CD8-positive, alpha-beta memory T cell (primary cell): ENCODE measurements at places on chromosomes 16 and 17. TPM values are rescaled to one million over a fixed set of nuclear protein-coding genes. Genes with fewer than 3 reads are reported as not detected.

The CDT1 gene
- total RNA-seq, result 106 TPM

The NHLRC4 gene
- total RNA-seq, result 0.59 TPM

The NPIPA3 gene
- 1.8 TPM for total RNA-seq

The NTN3 gene
- not detected for total RNA-seq

The SCIMP gene
- total RNA-seq, result 0.22 TPM

The TPSG1 gene
- total RNA-seq, result not detected

The NPIPB13 gene
- total RNA-seq, result 12.0 TPM

The CCL7 gene
- not detected for total RNA-seq

DNA sequence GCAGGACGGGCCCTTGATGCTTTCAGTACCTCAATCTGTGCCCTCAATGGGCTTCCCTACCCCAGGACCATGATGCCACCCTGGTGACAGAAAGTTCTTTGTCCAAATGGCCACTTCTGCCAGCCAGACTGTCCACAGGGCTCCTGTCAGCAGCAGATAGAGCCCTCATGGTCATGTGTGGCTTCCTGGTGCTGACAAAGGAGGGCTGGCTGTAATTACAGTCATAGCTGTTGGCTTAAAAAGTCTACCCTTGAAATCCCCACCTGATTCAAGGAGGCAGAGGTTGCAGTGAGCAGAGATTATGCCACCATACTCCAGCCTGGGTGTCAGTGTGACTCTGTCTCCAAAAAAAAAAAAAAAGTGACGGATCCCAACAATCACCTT is 3.3 kb downstream of the TRPV2 start:
- no peak for DNase-seq
- peak overlapping the region; percentile 27 for H3K4me3 ChIP-seq
- H3K27ac ChIP-seq, result peak overlapping the region; percentile 5

DNA sequence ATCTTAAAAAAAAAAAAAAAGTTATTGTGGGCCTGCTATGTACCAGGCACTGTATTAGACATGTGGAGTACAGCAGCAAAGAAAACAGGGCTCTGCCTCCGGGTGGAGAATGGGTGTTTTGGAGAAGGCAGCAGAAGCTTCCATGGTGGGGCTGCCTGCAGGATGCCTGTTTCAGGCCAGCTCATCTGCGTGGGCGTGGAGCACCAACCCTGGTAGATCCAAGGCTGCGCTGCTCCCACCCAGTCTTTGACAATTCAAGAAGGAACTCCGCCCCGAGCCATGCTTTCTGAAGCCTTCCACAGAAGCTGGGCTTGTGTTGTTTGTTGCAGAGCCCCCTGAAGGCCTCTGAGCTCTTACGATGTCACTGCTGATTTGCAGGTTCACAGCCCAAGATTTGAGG is 23.2 kb upstream of the CACNG1 start:
- no peaks in the 10 kb centered on the region for H3K27me3 ChIP-seq
- no peak overlapping the region for H3K27ac ChIP-seq
- no peak overlapping the region for H3K4me3 ChIP-seq
- DNase-seq, result no peak
- no peaks in the 10 kb centered on the region for H3K36me3 ChIP-seq
- no peaks in the 10 kb centered on the region for H3K4me1 ChIP-seq

DNA sequence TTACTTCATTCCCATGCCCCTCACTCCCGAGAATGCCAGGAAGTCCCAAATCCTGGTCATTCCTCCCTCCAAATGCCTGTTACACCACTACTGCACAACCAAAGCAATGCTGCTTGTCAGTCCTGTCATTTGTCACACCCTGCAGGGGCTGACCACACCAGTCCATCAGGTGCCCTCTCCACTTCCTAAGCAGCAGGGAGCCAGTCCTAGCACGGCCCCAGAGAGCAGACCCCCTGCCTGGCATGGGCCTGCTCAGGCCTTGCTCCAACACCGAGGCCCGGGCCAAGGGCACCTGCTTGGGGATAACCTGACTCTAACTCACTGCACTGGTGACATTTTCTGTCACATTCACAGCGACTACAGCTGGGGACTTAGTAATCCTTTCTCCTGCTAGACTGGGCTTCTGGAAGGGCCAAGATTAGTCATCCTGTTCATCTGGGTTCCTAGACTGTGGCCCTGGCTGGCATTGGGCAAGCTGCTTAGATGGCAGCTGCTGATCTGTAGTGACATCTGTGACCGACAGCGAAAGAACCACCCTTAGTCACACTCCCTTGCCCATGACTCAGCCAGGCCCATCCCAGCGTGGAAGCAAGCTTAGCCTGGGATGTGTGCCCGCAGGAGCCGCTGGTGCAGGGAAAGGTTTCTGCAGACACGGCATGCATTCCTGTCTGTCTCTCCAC is 5.4 kb downstream of the ALYREF start:
- H3K27me3 ChIP-seq, result no peaks in the 10 kb centered on the region
- H3K4me1 ChIP-seq, result peaks cover 17% of the 10 kb centered on the region
- H3K4me3 ChIP-seq, result no peak overlapping the region

- no peaks in the 10 kb centered on the region for H3K4me1 ChIP-seq
- H3K27me3 ChIP-seq, result no peaks in the 10 kb centered on the region
- H3K4me3 ChIP-seq, result no peak overlapping the region
- no peak for DNase-seq
- H3K36me3 ChIP-seq, result no peaks in the 10 kb centered on the region
Observed at GRCh38 chr17:47959825-47960655, 2.4 kb upstream of the PRR15L start.

DNA sequence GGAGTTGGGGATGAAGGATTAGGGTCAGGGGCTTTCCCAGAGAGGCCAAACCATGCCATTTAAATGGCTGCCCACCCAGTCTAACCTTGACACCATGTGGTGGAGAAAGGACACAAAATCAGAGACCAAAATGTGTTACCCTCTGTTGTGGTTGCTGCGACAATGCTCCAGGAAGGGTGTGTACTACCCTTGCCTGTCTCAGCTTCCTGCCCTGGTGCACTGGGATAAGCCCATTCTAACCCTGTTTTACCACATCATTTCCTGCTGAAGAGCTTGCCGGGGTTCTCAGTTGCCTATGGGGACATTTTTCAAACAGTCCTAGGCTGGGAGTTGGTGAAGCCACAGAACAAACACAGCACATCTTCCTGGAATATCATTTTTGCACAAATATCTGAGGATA is 4.9 kb downstream of the OR4D1 start:
- peak overlapping the region; percentile 6 for H3K4me3 ChIP-seq
- peaks cover 57% of the 10 kb centered on the region for H3K4me1 ChIP-seq
- peak overlapping the region; percentile 38 for H3K27ac ChIP-seq
- no peaks in the 10 kb centered on the region for H3K27me3 ChIP-seq
- peak; percentile 79 for DNase-seq
- no peaks in the 10 kb centered on the region for H3K36me3 ChIP-seq

GRCh38 chr16:20987049-20987448 is 86.5 kb downstream of the LYRM1 start:
- H3K36me3 ChIP-seq, result no peaks in the 10 kb centered on the region
- H3K27ac ChIP-seq, result no peak overlapping the region
- no peaks in the 10 kb centered on the region for H3K27me3 ChIP-seq
- H3K4me3 ChIP-seq, result no peak overlapping the region

DNA sequence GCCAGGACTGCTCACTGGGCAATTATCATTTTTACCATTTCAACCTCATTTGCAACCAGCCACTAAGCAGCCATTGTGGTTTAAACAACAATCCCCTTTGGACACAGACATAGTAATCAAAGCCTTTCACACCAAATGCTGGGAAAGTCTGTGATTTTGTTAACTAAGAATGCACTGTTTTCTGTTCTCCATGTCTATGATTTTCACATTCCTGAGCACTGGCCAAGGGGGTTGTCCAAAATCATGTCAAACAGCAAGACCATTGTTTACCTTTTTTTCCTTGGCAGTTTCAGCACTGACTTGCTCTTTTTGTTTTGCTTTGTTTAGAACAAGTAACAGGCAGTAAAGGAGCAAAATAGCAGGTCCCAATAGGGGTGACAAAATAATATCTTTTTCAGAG is 106.3 kb upstream of the SIAH1 start:
- H3K36me3 ChIP-seq, result no peaks in the 10 kb centered on the region
- no peak overlapping the region for H3K4me3 ChIP-seq
- H3K4me1 ChIP-seq, result no peaks in the 10 kb centered on the region
- DNase-seq, result no peak
- H3K27ac ChIP-seq, result no peak overlapping the region

DNA sequence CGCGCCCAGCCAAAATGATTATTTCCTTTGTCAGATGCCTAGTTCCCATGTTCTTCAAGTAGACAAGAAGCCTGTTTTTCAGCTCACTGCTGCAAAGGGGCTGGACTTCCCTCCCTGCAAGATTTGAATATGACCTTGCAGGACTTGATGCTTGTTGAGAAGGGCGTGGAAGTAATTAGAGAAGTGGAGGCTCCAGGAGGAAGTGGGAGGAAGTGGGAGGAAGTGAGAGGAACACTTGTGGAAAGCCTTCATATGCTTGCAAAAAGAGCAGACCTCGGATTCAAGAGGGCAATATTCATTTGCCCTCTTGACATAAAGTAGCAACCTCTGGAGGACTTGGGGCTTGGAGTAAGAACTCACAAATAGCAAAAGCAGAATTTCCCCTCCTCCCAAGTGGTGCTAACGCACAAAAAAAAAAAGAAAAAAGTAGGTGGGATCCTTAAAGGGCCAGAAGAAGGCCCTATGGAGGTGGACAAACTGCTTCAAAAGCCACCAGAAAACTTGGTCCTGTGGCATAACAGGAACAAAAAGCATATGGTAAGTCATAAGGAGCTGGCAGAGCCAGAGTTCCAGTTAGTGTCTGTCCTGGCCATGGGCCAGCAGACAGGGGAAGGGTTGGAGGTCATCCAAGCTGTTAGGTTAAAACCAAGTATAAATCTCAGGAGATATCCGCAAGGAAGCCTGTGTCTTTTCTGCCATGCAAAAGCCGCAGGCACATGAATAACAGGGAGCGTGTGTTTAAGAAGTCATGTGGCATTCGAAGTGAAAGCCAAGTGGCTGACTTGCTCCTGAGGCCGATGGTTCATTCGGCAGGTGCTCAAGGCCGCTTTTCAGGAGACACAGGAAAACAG is 20.6 kb upstream of the PRKAR1A start:
- H3K4me3 ChIP-seq, result no peak overlapping the region
- H3K27ac ChIP-seq, result no peak overlapping the region
- no peaks in the 10 kb centered on the region for H3K27me3 ChIP-seq
- no peaks in the 10 kb centered on the region for H3K36me3 ChIP-seq

DNA sequence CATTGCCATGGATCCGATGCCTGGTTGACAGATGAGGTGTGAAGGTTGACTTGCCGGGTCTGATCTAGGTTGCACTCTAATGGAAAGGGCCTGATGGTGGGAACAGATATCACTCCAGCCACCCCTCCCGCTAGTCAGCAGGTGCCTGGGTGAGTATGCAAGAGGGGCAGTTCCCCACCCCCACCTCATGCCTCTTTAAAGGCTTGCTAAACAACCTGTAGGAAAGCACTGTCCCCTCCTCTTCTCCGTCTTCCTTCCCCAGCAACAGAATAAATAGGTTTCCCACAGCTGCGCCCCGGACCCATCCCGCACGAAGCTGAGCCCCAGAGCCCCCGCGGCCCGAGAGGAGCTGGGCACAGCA is 746 bp upstream of the TMEM132E start:
- peaks cover 35% of the 10 kb centered on the region for H3K27me3 ChIP-seq
- peaks cover 6% of the 10 kb centered on the region for H3K4me1 ChIP-seq
- no peaks in the 10 kb centered on the region for H3K36me3 ChIP-seq
- no peak overlapping the region for H3K4me3 ChIP-seq
- DNase-seq, result no peak
- no peak overlapping the region for H3K27ac ChIP-seq

- peaks cover 31% of the 10 kb centered on the region for H3K4me1 ChIP-seq
- no peak overlapping the region for H3K4me3 ChIP-seq
- peaks cover 14% of the 10 kb centered on the region for H3K36me3 ChIP-seq
- DNase-seq, result no peak
- no peaks in the 10 kb centered on the region for H3K27me3 ChIP-seq
- H3K27ac ChIP-seq, result no peak overlapping the region
Observed at GRCh38 chr17:65018610-65019316, 37.8 kb downstream of the GNA13 start.

DNA sequence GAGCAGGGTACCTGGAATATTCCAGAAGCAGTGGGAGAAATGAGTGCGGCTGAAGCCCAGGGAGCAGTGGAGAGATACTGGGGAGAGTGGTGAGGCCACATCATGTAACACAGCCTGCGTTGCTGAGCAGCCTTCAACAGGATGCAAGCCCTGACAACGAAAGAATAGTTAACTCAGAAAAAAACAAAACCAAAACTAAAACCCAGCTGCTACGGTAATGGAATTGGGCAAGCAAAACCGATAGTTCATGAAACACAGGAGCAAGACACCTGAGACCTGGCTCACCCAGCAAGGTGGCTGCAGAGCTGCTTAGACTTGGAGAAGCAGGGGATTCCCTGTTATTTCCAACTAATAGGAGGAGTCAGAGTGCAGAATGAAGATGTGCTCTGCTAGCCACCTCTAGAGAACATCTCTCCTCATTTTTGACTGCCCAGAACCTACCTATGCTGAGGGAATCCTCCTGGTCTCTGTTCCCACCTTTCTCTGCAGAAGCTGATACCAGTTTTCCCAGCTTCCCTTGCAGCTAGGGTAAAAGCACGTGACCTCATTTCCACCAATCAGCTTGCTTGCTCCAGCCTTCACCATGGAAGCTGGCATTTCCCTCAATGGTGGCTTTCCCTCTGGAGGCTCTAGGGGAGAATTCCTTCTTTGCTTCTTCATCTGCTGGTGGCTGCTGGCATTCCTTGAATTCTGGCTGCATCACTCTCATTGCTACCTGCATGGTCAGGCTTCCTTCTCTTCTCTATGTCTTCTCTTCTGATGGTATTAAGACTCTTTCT is 59.4 kb upstream of the XYLT1 start:
- peak; percentile 1 for DNase-seq
- peak overlapping the region; percentile 47 for H3K4me3 ChIP-seq
- H3K27ac ChIP-seq, result no peak overlapping the region
- H3K36me3 ChIP-seq, result no peaks in the 10 kb centered on the region
- no peaks in the 10 kb centered on the region for H3K27me3 ChIP-seq

- no peaks in the 10 kb centered on the region for H3K36me3 ChIP-seq
- no peak for DNase-seq
- H3K4me1 ChIP-seq, result no peaks in the 10 kb centered on the region
- H3K27ac ChIP-seq, result no peak overlapping the region
- H3K4me3 ChIP-seq, result no peak overlapping the region
Observed at GRCh38 chr16:14024283-14024682, 46.8 kb upstream of the MRTFB start.

DNA sequence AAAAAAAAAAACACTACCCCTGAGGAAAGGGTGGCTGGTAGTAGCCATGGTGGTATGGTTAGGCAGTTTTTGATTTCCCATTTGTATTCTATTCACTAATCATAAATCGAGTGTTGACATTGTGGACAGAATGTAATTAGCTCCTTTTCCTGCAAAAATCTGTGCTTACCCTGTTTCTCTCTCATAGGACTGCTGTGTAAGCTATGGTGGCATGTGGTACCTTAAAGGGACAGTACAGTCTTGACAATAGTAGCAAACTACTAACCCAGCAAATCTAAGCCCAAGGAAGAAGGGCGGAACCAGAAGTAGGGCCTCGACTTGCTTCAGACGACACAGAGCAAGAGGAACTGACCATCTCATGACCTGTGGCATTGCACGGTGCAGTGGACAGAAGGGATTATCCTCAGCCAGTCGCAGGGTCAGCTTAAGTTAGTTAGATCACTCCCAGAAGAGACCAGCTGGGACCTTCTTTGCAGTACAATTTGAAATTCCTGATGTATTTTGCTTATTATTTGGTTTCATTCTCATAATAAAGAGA is 36.3 kb downstream of the POLR3E start:
- no peak overlapping the region for H3K27ac ChIP-seq
- DNase-seq, result no peak
- H3K4me1 ChIP-seq, result no peaks in the 10 kb centered on the region
- peaks cover 46% of the 10 kb centered on the region for H3K36me3 ChIP-seq
- H3K27me3 ChIP-seq, result no peaks in the 10 kb centered on the region

- no peak overlapping the region for H3K4me3 ChIP-seq
- H3K4me1 ChIP-seq, result peaks cover 7% of the 10 kb centered on the region
- H3K36me3 ChIP-seq, result no peaks in the 10 kb centered on the region
- no peaks in the 10 kb centered on the region for H3K27me3 ChIP-seq
Observed at GRCh38 chr17:2958706-2959222, 104.6 kb downstream of the OR1D5 start.
